ENCODE measurements at places on chromosomes 5 and 9.

DNA sequence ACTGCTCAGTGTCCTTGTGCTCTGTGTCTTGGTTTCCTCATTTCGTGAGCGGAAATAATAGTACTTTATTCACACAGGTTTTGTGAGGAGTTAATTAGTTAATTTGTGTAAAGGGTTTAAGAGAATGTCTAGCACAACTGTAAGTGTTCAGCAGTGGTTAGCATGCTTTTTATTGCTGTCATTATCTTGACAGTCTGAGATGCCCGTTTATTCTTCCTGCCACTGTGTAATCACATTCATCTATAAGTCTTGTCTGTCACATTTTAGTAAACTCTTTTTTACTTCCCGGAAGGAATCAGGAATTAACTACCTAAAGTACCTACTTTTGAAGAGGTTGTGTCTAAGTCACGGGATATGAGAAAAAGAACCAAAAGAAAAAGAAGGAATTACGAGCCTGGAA is 38.0 kb downstream of the IQGAP2 start:
- no peak for DNase-seq

- no peak for DNase-seq
Measured at GRCh38 chr5:10303201-10303600, 4.5 kb downstream of the CMBL start.

GRCh38 chr9:2800394-2801179 is 43.3 kb downstream of the PUM3 start:
- no peak for DNase-seq

- DNase-seq, result no peak
Measured at GRCh38 chr5:329121-329735, 7.7 kb downstream of the AHRR start.

GRCh38 chr5:160537116-160537515 is 115.5 kb downstream of the PTTG1 start:
- no peak for DNase-seq

GRCh38 chr9:35723426-35723825 is 8.6 kb downstream of the TLN1 start:
- no peak for DNase-seq
